Ovary (tissue), 10 donors: ENCODE measurements at places on chromosomes 12 and 14. TPM values are rescaled to one million over a fixed set of nuclear protein-coding genes. Genes with fewer than 3 reads are reported as not detected.

Gene KRT71
- polyA plus RNA-seq, result not detected

Gene IQSEC3
- polyA plus RNA-seq, result 0.88 TPM

Gene RIMBP2
- polyA plus RNA-seq, result 1.1 TPM

Gene AMN
- polyA plus RNA-seq, result 0.47 TPM

Gene PRR4
- 2.4 TPM for polyA plus RNA-seq

Gene MDGA2
- polyA plus RNA-seq, result 0.04 TPM

DNA sequence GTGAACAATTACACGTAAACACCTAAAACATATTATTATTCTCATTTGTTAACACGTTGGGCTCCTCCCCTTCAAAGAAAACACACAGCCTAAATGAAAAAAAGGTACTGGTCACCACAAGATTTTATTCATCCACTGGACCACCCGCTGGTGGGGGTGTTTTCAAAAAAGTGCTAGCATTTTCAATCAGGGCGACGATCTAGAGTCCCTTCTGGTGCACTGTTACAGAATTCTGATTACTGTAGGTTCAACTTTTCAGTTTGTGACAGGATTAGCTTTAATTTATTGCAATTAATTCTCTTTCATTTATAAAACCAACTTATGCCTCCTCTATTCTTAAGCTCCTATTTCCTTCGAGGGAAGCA is 443 bp downstream of the MAGOHB start:
- DNase-seq, result no peak

- no peak for DNase-seq
These were observed 14.1 kb upstream of the GALNT9 start for GRCh38 chr12:132343294-132344004.

DNA sequence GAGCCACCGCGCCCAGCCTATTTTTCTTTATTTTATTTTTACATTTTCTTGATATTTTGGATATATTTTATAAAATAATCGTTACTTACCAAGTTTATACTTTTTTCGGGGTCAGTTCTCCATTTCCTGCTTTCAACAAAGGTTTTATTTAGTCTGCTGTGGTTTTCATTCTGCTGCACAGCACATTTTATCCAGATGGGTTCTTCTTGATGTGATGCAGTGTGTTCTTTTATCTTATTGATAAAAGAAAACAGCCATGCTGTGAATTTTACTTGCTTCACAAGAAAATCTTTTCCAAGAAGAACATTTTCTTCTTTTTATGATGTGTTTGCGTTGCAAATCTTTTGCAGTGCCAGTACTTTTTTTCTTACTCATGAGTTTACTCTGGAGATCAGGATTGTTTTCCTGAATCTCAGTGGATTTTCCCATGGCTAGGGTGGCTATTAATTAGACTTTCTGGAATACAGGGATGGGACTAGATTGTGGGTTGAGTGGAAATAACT is 192.5 kb downstream of the ADGRD1 start:
- DNase-seq, result no peak

DNA sequence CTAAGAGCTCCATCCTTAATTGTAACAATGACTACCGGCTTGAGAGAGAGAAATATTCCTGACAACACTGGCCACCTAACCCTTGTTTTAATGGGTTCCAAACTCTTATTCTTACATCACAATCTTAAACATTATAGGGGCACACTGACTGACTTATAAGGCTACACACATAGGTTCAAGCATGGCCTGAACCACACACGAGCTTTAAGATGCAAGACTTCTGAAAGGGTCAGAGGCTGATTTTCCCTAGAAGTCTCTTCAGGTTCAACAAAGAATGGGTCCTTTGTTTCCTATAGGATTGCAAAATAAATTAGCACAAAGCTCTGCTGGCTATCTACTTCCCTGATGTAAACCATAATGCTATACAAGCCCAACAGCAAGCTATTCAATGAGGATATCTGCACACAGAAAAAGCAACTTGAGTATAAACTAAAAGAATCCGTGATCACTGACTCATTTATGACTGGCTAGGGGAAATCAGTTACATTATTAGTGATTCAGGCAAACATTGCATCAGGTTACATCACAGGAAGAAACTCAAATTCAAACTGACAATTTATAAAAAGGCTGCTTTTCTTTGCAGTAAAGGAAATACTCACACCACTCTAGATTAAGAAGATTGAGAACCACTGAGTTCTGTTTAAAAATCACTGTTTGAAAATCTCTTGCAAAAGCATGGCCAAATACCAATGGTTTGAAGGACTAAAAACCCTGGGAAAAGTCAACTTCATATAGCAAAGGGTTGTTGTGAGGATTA is 8.5 kb downstream of the BTG1 start:
- DNase-seq, result no peak

DNA sequence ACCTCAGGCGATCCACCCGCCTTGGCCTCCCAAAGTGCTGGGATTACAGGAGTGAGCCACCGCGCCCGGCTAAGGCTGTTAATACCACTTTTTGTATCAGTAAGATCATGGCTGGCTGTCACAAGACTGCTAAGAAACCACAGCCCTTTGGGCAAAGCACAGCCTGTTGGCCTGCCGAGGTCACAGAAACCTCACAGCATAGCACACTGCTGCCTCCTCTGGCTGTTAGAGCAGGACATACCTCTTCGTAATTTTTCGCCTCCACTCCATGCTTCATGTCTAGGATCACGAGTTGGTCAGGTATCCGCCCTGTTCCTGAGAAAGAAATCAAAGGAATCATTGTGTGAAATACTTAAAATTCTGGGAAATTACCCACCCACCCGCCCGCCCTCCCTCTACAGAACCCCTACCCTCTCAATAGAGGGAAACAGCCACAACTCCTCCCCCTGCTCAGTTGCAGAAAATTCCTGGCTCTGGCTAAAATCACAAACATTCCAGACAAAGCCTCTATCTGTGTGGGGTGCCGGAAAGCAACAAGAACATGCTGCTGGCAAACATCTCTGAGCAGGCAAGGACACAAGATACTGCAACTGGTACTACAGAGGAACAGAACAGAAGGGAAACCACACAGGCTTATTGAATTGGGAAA is 20.7 kb upstream of the NEK9 start:
- DNase-seq, result peak; percentile 72

GRCh38 chr12:93624595-93625294 is 52.3 kb downstream of the SOCS2 start:
- no peak for DNase-seq

GRCh38 chr14:31291210-31291609 is 83.6 kb upstream of the HECTD1 start:
- no peak for DNase-seq

- DNase-seq, result no peak
These were observed 1.2 kb downstream of the ITGB7 start for GRCh38 chr12:53205747-53206419.

- no peak for DNase-seq
These were observed 420.1 kb downstream of the FUT8 start for GRCh38 chr14:65832431-65833266.

- DNase-seq, result no peak
These were observed 1.0 kb upstream of the KDM2B start for GRCh38 chr12:121581686-121582429.

- no peak for DNase-seq
These were observed 43.3 kb downstream of the BEST3 start for GRCh38 chr12:69655616-69656340.

DNA sequence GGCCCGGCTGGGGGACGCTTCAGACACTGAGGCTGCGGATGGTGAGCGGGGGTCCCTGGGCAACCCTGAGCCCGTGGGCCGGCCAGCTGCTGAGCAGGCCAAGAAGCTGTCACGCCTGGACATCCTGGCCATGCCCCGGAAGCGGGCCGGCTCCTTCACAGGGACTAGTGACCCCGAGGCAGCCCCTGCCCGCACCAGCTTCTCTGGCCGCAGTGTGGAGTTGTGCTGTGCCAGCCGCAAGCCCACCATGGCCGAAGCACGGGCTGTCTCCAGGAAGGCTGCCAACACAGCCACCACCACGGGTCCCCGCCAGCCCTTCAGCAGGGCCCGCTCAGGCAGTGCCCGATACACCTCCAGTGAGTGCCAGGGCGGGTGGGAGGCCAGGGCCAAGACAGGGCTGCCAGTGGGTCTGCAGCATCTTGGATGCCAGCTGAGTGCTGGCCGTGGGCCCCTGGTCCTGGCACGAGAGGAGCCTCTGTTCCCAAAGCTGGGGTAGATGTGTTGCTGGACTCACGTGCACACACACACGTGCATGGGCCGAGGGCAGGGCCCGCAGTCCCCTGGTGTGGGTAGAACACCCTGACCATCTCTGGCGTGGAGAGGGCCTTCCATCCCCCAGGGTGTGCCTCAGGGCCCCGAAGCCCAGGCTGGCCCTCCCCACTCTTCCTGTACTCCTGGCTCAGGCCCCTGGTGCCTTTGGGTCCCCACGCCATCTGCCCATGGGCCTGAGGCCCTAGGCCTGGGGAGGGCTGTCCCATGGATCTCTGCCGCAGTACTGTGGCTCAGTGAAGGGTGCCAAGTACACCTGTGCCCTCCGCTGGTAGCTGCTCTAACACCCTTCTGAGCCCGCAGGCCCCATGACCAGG is 22.8 kb downstream of the CEP170B start:
- DNase-seq, result peak; percentile 25

DNA sequence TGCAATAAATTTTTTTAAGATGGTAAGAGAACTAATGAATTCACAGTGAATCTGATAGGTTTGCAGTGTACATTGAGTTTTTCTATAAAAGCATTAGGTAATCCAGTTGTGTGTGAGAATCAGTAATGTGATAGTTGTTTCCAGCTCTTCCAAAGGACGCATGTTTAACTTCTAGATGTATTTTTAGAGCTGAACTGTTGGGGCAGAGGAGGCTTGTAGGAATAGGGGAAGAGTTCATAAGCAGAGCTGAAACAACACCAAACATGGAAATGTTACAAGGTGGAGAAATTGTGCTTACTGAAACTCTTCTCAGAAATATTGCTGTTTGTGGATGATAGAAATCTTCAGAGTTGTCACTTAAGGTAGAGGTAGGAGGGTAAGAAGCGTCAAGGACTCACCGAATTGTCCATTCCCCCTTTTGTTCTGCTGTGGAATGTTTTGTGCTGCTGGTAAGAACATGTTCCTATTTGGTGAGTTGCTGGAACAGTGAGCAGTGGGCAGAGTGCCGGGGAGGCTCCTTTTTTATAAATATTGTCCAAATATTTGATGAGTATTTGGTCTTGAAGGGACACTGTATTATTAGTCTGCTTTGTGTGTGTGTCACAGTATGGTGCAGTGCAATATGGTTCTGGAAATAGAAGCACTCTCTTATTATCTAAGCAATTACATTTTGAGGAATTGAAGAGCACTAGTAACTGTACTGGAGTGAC is 76.7 kb downstream of the ANO6 start:
- peak; percentile 47 for DNase-seq

DNA sequence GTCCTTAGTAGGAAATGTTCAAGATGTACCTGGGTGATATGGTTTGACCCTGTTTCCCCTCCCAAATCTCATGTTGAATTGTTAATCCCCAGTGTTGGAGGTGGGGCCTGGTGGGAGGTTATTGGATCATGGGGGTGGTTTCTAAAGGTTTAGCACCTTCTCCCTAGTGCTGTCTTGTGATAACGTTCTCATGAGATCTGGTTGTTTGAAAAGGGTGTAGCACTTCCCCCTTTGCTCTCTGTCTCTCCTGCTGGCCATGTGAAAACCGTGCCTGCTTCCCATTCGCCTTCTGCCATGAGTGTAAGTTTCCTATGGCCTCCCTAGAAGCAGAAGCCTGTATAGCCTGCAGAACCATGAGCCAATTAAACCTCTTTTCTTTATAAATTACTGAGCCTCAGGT is 353.0 kb upstream of the SFSWAP start:
- DNase-seq, result no peak

DNA sequence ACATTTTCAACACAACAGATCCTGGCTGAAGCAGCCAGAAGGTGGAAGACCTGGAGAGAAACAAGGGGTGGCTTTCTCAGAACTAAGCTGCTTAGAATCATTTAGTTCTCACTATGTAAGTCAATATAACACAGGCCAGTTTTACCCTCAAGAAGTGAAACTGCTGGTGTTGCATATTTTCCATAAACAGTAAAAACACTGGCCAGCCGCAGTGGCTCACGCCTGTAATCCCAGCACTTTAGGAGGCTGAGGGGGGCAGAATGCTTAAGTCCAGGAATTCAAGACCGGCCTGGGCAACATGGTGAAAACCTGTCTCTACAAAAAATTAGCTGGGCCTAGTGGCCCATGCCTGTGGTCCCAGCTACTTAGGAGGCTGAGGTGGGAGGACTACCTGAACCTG is 11.6 kb downstream of the STX2 start:
- no peak for DNase-seq

GRCh38 chr14:40119765-40120164 is 687.5 kb upstream of the FBXO33 start:
- DNase-seq, result no peak

DNA sequence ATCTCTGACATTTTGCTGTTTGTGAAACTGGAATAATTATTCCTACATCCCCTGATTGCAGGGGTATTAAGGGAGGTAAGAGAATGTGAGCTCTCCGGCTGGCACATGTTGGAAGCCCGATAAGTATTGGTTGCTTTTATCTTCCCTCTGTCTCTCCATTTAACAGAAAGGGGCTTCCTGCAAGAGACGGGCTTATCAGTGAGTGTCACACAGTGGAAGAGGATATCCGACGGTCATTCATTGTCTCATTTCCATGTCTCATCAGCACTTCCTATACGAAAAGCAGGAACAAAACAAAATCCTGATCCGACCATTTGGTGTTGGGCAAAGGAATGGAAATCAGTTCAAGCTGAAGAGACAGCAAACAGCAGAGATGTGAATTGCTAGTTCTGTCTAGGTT is 10.7 kb downstream of the DYRK4 start:
- no peak for DNase-seq

DNA sequence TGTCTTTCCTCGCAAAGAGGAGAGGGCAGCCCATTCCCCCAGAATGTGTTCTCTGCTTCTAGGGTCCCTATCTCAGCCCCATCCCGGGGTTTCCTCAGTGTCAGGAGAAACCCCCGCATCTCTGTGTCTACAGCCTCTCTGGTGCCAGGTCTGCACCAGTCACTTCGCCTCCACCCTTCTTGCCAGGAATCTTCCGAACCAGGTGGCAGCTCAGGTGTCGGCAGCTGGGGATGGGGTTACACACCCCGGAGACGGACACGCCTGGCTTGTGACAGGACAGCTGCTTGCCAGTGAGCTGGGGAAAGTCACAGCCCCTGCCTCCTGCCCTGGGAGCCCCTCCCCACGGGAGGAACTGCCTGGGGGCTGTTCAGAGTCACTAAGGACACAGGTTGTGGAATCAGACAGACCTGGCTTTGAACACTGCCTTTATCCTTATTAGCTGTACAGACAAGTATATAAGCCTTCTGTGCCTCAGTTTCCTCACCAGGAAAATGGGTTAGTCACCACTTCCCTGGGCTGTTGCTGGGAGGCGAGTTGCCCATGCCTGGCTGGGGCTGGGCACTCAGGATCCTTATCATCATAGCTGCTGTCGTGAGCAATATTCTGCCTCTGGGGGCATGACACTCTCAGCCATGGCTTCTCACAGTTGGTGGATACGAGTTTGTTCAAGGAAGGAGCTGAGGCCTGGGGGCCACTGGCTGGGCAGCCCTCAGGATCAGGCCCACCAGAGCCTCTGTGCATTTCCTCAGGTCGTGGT is 10.8 kb downstream of the HIP1R start:
- no peak for DNase-seq
